Stimulated activated CD8-positive, alpha-beta memory T cell treated with anti-CD3 and anti-CD28 coated beads, Interleukin-4, amount 100 ng/mL, for 1 hour (primary cell): ENCODE measurements at places on chromosomes 1 and 21.

- DNase-seq, result no peak
Measured at GRCh38 chr1:228935198-228935663, 200.0 kb downstream of the RHOU start.

- no peak for DNase-seq
Measured at GRCh38 chr1:221760911-221761310, 19.0 kb upstream of the DUSP10 start.

GRCh38 chr1:51922040-51922439 is 43.5 kb upstream of the NRDC start:
- no peak for DNase-seq

DNA sequence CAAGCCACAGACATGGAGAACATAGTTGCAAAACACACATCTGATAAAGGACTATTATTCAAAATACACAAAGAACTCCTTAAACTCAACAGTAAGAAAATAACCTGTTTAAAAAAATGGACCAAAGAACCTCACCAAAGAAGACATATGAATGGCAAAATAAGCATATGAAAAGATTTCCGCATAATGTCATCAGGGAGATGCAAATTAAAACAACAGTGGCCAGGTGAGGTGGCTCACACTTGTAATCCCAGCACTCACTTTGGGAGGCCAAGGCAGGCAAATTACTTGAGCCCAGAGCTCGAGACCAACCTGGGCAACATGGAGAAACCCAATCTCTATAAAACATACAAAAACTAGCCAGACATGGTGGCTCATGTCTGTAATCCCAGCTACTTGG is 50.4 kb downstream of the PRPF38A start:
- no peak for DNase-seq

GRCh38 chr1:109726728-109727373 is 14.0 kb downstream of the GSTM3 start:
- DNase-seq, result no peak

DNA sequence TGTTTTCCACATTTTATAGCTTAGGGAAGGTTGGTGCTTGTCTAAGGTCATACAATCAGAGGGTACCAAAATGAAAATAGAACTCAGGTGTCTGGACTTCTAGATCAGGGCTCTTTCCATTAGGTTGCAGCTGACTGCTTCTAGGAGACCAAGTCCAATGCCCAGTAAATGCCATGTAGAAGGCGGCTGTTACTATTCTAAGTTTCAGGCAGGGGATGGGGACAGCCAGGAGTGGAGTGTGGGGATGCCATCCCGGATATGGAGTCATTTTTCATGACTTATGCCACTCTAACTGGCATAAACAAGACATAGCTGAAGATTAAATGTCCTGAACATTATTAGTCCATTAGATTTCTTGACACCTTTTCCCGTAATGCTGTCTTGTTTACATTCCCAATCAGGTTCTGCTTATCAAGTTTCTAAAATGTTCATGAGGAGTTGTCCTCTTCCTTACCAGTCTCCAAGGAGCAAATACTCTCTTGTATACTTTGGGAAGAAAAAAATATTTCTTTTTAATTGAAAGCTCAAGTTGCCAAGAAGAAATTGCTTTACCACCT is 31.5 kb downstream of the XCL1 start:
- no peak for DNase-seq
